Neural cell (in vitro differentiated cells): ENCODE measurements at places on chromosomes 13 and 19. TPM values are rescaled to one million over a fixed set of nuclear protein-coding genes. Genes with fewer than 3 reads are reported as not detected.

The MAP4K1 gene
- polyA plus RNA-seq = 1.0 and 1.2 TPM in 2 replicates

The DACT3 gene
- polyA plus RNA-seq = 29.3 and 32.5 TPM in 2 replicates

The GPC6 gene
- polyA plus RNA-seq = 8.3 and 9.0 TPM in 2 replicates

The ZNF560 gene
- polyA plus RNA-seq = 0.52 and 0.61 TPM in 2 replicates

The NAPSA gene
- 2.2 TPM in 1 of 2 replicates, not detected in the other for polyA plus RNA-seq

The KXD1 gene
- polyA plus RNA-seq = 55.8 and 78.1 TPM in 2 replicates
